ENCODE measurements at places on chromosomes 5 and 9.

GRCh38 chr5:44665101-44665701, 143.5 kb upstream of the MRPS30 start:
- H3K27ac ChIP-seq = no peak overlapping the region
- no peaks in the 10 kb centered on the region for H3K36me3 ChIP-seq
- H3K4me1 ChIP-seq = no peaks in the 10 kb centered on the region
- no peak for DNase-seq

GRCh38 chr5:141870871-141871270, 7.3 kb downstream of the PCDH1 start:
- peaks cover 64% of the 10 kb centered on the region for H3K27me3 ChIP-seq
- no peak overlapping the region for H3K27ac ChIP-seq
- DNase-seq = no peak
- no peaks in the 10 kb centered on the region for H3K36me3 ChIP-seq
- H3K4me1 ChIP-seq = no peaks in the 10 kb centered on the region

DNA sequence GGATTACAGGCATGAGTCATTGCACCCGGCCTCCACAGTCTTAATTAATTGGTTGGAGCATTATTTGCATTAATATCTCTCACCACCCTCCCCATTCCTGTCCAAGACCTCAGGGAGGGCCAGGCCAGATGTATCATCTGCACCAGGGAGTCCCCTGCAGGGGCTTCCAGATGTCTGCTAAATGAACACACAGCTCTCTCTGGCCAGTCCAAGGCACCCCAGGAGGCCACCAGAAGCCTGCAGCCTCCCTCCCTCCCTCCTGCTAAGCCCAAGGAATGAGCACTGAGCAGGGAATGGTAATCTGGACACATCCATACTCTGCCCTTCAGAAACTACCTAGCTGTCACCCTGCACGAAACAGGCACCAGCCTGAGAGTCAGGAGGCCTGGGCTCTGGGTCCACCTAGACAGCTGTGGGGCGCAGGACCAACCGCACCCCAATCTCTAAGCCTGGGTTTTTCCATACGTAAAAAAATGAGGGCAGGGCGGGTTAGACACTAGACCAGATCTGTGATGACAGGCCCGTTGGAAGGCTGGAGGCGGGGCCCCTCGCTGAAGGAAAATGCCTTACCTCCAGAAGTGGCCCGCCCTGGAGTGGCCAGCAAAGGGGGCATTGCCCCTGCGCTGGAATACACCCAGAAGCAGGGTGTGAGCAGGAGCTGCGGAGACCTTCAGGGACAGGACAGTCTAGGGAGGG, 8.3 kb downstream of the CIZ1 start:
- no peak for DNase-seq
- peaks cover 22% of the 10 kb centered on the region for H3K4me1 ChIP-seq
- H3K27me3 ChIP-seq = no peaks in the 10 kb centered on the region
- no peak overlapping the region for H3K27ac ChIP-seq
- H3K36me3 ChIP-seq = peaks cover 31% of the 10 kb centered on the region

GRCh38 chr9:86795823-86796553, 151.3 kb downstream of the GAS1 start:
- H3K27ac ChIP-seq = no peak overlapping the region
- no peaks in the 10 kb centered on the region for H3K4me1 ChIP-seq
- no peak for DNase-seq

GRCh38 chr5:56026863-56027300, 32.1 kb upstream of the IL6ST start:
- no peaks in the 10 kb centered on the region for H3K4me1 ChIP-seq
- no peaks in the 10 kb centered on the region for H3K27me3 ChIP-seq
- DNase-seq = no peak
- no peak overlapping the region for H3K4me3 ChIP-seq
- H3K36me3 ChIP-seq = no peaks in the 10 kb centered on the region
- no peak overlapping the region for H3K27ac ChIP-seq
